ENCODE measurements at places on chromosomes 3 and 15.

GRCh38 chr15:71139241-71139640, 24.0 kb downstream of the THSD4 start:
- DNase-seq, result no peak

DNA sequence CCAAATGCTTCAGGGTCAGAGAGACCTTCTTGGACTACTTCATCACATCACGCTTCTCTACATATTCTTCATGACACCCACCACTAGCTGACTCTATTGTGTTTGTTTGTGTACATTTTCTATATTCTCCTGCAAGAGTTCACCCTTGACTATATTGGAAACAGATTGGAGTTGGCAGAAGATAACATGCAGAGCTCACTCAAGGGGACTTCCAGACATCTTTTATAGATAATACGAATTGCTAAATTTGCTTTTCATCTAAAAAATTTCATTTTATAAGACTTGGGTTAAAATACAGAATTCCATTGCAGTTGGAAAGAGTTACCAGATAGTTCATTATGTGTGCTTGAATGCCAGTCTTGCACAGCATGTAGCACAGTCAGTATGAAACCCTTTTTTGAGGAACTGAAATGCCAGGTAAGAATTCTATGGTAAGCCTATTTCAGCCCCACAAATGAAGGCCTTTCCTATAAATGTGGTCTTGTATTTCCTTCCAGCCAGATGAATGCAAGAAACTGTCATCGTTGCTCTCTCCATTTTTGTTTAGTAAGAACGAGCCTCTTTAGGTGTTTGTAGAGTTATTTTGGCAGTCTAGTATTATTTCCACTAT, 177.6 kb downstream of the GHSR start:
- DNase-seq, result no peak

DNA sequence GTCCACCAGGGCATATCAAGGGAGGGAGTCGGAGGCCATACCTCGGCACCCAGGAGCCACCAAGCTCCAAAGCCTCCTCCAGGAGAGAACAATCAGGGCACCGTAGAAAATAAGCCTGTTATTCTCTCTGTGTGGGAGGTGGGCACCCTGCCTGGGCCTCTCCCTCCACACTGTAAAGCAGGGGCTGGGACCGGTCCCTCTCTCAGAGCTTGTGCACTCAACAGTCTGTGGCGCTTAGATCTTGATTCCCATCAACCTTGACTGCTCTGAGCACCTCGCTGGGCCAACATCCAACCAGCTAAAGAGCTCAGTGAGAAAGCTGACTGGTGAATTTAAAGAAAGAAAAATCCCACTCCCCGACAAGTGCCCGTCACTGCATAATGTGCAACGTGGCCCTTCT, 53.0 kb downstream of the PCSK6 start:
- no peak for DNase-seq

DNA sequence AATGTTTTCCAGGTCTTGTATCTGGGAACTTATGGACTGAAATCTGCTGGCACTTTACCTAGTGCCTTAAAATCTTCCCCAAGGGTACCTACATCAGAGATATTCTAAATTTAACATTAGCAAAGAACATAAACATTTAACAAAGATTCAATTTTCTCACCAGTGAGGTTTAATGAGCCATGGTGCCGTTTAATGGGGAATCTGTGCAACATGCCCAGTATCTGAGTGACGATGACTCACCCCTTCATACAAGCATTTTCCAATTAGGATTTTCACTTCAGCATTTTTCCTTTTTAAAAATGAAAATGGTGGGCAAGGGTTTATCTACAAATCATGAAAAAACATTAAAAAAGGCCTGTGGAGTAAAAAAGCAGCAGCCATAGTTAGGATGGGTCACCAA, 189.4 kb downstream of the SLC9A9 start:
- no peak for DNase-seq

DNA sequence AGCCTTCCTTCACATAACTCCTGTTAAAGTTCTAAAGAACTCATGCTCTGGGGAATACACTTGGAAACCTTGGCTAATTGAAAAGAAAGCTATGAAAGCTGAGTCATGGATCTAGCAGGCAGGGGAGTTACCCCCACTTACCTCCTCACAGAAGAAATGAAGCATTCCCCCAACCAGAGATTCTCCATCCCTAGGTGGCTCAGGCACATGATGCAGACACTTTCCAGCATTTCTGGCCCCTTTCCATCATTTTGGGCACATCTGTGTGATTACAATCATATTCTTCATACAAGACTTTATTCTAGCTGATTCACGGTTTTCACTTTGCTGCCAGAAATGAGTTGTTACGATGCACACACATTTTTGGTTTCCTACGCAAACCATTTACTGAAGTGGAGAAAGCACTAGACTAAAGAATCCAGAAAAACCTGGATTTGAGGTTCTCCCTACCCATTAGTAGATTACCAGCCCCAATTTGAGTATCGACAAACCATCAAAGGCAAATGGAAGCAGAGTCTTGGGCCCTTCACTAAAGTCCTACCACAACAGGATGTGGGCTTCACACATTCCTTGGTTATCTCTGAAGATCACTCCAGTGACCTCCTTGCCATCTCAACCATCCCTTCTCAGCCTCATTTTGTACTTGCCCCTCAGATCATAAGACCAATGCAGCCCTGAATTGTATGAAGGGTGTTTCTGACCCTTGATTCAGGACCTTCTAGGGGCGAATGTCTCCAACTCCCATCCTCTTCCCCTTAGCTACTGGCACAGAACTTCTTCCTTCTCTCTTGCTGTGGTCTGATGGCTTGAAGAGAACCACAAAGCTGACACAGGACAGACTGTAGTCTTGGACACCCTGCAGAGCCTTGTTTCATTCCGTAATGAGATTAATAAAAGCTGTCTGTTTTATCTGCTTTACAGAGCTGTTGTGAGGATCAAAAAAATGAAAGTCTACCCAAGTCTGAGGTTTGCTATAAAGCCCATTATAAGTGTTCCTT, 42.5 kb upstream of the SNRK start:
- no peak for DNase-seq

- no peak for DNase-seq
Observed at GRCh38 chr3:176935194-176935888, 261.9 kb downstream of the TBL1XR1 start.

DNA sequence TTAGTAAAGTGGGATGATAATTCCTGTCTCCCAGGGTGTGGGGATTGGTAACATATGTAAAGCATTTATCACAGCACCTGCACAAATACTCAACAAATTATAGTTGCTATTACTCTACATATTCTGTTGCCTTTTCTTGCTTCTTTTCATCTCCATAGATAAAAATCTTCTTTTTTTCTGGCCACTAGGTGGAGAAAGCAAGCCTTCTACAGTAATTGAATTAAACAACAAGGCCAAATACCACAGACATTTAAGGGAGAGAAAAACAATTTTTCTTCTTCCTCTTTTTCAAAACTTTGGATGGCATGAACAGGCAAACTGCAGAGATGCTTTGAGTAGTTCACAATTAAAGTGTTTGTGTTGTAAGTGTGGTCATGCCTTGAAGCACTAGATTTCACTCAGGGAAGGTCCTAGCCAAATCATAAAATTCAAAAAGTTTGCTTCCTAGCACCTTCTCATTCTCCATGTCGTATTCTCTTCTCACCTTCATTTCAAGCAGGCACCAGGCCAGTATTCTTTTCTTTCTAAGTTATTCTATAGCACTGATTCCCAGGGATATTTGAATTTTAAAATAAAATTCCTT, 493.4 kb upstream of the TGFBR2 start:
- no peak for DNase-seq

GRCh38 chr3:124770336-124771082, 40.3 kb downstream of the UMPS start:
- DNase-seq, result no peak

DNA sequence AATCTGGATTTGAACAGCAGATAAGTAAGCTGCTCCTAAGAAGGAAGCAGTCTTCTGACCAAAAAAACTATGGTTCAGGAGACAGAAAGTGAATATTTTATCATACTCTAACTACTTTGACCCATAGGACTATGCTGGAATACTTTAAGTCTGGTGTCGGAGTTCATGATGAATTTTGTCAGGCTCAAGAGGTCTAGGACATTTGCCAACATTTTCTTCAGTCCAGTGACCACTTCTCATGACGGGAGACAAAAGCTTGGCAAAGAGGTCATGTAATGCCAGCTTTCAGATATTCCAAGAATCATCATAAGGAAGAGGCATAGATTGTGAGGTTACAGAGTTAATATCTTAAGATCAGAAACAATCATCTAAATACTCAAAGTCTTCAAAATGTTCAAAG, 20.5 kb upstream of the DCBLD2 start:
- no peak for DNase-seq

- DNase-seq, result no peak
Observed at GRCh38 chr3:42440924-42441323, 30.5 kb upstream of the LYZL4 start.

DNA sequence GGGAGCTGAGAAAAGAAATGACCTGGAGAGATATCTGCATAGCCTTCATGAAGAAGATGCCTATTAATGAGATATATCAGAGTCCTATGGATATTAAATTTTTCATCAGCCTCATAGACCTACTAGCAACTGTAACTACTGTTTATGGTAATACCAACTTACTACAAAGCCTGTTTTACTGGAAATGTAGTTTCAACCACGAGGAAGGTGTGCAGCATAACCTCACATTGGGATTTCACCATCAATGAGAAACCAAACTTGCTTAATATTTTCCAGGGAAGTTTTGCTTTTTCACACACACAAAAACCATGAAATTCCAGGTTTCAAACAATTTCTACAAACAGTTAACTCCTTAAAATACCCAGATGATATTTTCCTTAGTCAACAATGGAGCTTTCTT, 31.4 kb downstream of the FAM240A start:
- DNase-seq, result no peak

- no peak for DNase-seq
Observed at GRCh38 chr3:104359546-104359945, 1007.2 kb upstream of the ALCAM start.

- no peak for DNase-seq
Observed at GRCh38 chr3:100865442-100865841, 127.8 kb downstream of the ABI3BP start.

DNA sequence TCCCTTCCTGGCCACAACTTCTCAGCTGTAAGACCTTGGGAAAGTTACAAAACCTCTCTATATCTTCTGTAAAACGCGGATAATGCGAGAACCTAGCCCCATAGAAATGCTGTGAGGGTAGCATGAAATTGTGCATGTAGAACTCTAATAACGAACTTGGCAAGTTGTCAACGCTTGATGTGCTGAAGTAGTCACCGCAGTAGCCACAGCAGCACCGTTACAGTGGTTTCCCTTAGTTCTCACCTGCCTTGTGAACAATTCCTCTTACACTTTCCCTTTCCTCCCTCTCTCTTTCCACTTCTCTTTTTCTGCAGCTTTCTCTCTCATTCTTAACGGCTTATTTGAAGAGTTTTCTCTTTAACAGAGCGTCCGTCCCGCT, 447 bp upstream of the SHQ1 start:
- DNase-seq, result no peak

GRCh38 chr3:33439546-33440327, 468 bp downstream of the UBP1 start:
- DNase-seq, result peak; percentile 6

DNA sequence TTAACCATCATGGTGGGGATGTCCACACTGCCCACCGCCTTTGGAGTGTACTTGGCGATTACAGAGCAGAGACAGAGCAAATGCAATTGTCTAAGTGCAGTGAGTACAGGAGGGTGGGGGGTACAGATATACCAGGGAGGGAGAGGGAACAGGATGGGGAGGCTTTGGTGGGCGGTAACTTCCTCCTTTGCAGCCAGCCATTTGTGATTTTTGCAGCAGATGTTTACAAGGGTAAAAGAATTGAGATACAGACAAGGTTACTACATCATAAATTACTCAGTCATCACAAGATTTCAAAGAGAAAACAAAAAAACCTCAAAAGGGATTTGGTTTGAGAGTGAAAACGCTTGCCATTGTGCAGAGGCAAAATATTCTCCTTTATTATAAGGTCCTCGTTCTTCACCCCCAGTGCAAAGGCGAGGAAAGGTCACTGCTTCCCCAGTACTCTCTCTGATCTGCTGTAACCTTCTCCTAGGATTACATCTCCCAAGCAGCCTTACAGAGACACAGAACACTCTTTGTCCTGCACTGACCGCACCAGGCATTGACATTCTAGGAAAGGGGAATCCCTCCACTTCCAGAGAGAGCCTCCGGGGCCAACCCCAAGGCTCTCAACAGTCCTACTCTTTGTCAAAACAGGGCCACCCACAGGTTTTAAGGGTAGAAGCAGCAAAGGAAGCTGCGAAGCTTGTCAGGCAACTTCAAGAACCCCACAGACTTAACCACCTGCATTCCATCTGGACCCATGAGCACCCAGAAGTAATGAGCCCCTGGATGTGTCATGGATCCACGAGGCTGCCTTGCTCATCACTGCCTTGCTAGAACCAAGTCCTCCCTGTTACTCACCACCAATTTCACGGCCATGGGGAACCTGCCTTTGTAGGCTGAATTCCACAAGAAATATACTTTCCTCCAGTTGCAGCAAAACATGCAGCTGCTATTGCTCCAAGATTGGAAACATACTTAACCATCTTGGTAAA, 117.3 kb downstream of the ADAMTS17 start:
- no peak for DNase-seq

DNA sequence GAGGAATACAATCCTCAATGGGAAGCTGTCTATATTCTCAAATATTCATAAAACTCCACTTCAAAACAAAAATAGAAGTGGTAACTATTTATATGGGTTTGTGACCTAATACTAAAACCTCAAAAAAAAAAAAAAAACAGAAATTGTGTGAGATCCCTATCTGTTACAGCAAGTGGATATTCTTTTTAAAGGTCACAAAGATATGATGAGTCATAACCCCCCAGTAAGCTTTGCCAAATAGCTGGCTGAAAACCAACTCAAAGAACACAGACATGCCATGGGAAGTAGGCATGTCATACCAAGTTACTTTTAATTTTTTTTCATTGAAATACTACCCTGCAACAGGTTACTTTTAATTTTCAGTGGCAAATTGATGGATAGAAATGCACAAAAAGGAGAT, 62.5 kb downstream of the CBLB start:
- no peak for DNase-seq

- no peak for DNase-seq
Observed at GRCh38 chr3:135837977-135838631, 127.4 kb upstream of the PPP2R3A start.

DNA sequence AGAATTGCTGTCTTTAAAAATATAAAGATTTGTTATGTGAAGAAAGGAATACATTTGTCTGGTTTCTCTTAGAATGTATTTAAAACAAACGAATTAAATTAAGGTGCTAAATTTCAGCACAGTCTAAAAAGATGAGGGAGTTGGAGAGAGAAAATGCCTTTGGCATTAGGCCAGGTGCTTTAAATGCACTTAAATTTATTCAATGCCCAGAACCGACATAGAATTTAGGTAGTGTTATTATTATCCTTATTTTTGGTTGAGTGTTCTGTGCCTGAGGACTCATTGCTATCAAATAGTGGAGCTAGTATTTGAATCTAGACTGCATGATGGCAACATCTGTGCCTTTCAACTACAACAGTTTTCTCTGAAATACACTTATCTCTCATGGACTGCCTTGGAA, 287.5 kb downstream of the RBMS3 start:
- no peak for DNase-seq

GRCh38 chr3:4460334-4460733, 6.7 kb downstream of the SUMF1 start:
- DNase-seq, result no peak

GRCh38 chr15:31153531-31153930, 52.0 kb upstream of the TRPM1 start:
- no peak for DNase-seq
